Hematopoietic multipotent progenitor cell treated with erythropoietin and hydrocortisone succinate and interleukin-3 and kit ligand, for 15 days (in vitro differentiated cells): ENCODE measurements at places on chromosomes 1 and 21.
A peak's percentile ranks its signal among the peaks of the same experiment; 100 is the strongest.

DNA sequence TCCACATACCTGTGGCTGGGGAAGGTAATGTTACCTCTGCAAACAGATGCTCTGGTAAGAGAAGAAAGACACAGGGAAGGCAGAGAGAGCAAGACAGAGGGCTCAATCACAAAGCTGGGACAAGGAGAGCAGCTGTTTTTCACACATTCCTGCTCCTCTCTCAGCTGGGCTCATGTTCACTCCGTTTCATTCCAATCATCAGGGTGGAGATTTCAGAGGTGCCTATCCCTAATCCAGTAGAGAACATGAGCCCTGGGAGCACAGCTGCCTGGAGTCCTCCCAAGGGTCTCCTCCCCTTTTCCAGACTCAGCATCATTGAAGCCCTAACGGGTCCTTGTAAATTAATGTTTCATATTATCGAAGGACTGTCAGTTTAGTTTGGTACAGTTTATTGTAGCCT is 19.4 kb downstream of the GADD45A start:
- no peak for DNase-seq

DNA sequence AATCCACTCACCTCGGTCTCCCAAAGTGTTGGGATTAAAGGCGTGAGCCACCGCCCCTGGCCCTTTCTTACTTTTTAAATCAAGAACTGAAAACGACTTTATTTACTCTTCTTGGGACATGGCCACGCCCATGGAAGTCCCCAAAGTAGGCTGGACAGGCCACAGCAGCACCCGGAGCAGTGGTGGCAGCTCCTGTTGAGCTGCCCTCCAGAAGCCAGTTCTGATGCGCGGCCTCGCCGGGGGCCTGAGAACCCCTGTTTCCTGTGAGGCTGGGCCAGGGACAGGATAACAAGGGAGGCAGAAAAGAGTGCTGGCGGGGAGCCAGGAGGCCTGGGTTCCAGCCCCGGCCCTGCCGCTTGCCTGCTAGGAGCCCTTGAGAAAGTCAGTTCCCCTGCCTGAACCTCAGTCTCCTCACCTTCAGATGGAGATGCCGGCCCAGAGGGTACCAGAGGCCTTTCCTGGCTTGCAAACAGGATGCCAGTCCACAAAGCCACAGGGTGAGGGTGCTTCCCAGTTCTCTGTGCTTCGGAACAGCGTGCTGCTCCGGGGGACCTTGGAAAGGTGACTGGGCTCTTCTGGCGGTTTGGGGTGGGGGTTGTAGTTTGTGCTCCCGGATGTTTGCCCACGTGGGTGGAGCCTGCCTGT is 59.4 kb downstream of the RUNX3 start:
- no peak for DNase-seq

- no peak for DNase-seq
These were observed 7.6 kb downstream of the ENO1 start for GRCh38 chr1:8870616-8871538.

GRCh38 chr1:91541918-91542533 is 41.4 kb downstream of the CDC7 start:
- DNase-seq: no peak

DNA sequence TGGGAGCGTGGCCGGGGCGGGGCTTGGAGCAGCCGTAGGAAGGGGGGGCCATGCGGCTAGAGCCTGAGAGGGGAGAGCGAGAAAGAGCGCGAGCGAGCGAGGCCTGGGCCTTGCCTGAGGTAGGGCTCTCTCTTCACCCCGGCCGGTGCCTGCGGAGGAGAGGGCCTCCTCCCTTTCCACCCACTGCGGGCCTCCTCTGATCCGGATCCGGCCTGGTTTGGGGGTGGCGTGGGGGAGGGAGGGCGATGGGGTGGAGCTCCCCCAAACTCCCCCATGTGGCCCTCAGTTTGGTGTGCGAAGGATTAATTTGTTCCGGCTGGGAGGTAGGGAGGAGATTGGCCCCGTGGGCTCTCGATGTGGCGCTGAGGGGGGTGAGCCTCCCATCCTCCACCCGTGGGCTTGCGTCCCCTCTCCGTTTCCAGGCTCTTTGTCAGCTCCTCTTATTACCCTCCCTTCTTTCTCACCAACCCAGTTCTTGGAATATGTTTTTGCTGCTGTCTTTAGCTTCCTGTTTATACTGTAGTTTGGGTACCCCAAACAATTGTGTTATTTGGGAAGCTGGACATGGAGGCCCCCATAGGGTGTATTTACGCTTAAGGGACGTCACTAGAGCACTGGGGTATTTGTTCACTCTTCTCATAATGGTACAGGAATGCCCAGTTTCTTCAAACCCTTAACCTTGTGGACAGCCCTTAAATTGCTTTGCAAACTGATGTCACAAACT is 685 bp downstream of the UBAP2L start:
- DNase-seq: peak; percentile 73

DNA sequence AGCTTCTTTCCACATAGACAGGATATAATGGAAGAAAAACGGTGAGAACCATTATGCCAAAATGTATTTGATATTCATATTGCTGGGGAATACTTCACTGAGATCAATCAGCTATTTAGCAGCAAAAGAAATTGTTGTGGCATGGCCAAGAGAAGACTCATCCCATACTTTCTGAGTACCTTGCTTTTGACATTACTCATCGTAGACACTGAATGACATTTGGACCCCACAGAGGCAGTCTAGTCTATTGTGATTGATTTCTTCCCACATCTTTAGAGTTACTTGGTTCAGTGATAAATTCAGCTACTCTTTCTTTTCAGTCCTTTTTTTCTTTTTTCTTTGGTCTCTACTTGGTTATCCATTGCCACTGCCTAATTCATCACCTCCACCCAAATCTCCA is 22.1 kb downstream of the ATP1B1 start:
- no peak for DNase-seq
